Esophagus squamous epithelium (tissue), 5 donors: ENCODE measurements at places on chromosomes 7 and 10.

- no peak for DNase-seq
Observed at GRCh38 chr10:48282829-48283228, 8.3 kb upstream of the FRMPD2 start.

DNA sequence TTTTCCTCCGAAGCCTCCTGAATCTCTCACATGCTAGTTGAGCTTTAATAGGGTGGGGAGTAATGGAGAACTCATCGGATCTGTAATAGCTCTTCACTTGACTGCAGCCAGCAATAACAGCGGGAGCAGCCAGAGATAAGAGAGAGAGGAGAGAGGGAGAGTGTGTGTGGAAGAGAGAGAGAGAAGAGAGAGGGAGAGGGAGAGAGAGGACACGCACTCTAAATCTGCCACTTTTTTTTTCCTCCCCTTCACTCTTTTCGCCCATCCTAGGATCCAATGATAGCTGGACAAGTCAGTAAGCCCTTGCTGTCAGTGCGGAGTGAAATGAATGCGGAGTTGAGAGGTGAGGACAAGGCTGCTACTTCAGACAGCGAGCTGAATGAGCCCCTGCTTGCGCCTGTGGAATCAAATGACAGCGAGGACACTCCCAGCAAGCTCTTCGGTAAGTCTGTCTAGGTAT lies 107.9 kb downstream of the POU6F2 start:
- no peak for DNase-seq

- DNase-seq, result no peak
Observed at GRCh38 chr10:101261702-101262101, 32.4 kb upstream of the LBX1 start.

DNA sequence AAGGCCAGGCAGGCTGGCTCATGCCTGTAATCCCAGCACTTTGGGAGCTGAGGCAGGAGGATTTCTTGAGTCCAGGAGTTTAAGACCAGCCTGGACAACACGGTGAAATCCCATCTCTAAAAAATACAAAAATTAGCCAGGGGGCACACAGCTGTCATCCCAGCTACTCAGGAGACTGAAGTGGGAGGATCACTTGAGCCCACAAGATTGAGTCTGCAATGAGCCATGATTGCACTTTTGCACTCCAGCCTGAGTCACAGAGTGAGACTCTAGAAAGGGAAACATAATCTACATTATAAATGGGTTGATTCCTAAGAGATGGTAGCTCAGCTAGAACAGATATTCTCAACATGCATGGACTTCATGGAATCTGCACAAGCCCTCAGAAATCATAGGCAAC lies 6.3 kb upstream of the LIPF start:
- DNase-seq, result no peak

DNA sequence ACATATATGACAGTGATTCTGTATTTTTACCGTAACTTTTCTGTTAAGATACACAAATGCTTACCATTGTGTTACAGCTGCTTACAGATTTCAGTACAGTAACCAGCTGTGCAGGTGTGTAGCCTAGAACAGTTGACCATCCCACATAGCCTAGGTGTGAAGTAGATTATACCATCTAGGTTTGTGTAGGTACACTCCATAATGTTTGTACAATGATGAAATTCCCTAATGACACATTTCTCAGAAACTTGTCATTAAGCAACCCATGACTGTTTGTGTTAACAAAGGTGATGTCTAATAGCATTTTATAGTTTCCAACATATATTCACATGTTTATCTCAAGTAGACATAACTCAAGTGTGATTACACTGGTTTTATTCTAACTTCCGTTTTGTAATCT lies 218.5 kb downstream of the PLXDC2 start:
- DNase-seq, result no peak

GRCh38 chr10:129096065-129096984 lies 370.7 kb upstream of the MGMT start:
- no peak for DNase-seq

DNA sequence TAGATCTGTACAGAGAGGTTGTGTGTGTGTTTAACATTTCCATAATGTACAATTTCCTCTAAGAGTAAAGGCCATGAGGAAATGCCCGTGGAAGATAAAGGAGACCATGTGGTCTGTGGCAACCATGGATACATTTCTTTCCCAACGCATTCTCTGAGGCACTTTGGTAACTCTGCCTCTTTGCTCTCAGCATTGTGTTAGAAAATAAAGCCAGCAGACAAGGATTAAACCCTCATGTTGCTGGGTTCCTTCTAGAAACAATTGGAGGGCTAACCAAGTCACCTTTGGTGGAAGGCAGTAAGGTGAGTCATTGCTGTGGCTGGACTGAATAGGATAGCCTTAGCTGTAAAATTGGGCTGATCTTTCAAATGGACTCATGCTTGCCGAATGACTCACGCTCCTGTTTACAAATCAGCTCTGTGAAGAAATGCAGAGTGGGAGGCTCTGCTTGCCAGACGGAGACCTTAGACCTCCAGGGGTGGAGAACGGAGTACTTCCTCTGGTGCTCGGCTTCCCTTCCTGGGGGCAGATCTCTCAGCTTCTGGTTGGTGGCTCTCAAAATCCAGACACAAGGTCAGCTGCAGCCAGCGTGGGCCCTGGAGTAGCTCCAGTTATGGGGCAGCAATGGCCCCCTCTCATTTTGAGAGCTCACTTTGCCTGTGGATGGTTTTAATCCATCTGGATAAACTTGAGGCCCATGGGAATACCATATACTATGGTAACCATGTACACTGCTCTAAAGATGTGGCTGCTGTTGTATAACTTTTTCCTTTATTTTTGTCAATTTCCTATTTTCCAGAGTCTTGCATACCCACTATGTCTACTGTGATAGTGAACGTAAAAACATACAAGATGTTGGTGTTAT lies 137.3 kb downstream of the TCF7L2 start:
- no peak for DNase-seq

DNA sequence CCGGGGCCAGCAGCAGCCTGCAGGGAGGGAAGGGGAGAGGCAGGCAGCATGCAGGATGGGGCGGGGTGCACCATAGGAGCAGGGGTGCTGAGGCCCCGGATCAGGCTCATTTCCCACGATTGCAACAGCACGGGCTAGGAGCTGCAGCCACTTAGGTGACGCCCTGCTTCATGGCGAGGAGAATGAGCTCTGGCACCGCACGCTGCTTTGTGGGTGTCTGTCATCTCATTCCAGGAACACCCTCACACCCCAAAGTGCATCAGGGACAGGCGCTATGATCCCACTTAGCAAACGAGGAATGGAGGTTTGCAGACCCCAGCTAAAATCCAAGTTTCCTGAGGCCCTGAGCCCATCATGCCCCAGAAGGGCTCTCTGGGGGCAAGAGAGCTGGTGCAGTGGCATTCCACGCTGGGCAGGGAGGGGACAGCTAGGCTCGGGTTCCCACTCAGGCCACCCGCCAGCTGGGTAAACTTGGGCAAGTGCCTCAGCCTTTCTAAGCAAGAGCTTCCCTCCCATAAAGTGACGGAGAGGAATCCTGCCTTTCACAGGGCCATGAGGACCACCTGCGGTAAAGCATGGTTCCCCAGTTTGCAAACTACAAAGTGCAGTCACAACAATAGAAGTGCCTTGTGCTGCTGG lies 9.3 kb downstream of the KCNH2 start:
- DNase-seq, result no peak

- no peak for DNase-seq
Observed at GRCh38 chr10:79292026-79292766, 55.1 kb upstream of the PPIF start.

DNA sequence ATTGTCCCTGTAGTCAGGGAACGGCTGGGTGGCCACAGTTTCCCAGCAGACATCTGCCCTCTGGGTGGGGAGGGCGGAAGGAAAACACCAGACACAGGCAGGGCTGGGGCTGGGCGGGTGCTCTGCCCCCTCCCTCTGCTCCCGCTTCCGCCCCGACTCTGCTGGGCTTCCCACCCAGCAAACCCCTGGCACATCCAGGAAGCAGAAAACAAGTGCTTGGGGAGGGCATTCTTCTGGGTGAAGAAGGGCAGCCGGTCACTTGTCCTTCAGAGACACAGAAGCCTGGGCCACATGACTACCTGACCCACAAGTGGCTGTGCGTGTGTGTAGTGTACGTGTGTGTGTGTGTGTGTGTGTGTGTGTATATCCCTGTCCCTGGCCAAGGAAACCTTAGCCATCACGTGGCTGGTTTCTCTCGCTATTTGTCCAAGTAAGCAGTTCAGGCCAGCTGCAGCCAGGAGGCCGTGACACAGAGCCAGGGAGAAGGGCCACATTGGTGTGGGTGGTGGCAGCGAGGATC lies 77.9 kb downstream of the ZMIZ1 start:
- no peak for DNase-seq

DNA sequence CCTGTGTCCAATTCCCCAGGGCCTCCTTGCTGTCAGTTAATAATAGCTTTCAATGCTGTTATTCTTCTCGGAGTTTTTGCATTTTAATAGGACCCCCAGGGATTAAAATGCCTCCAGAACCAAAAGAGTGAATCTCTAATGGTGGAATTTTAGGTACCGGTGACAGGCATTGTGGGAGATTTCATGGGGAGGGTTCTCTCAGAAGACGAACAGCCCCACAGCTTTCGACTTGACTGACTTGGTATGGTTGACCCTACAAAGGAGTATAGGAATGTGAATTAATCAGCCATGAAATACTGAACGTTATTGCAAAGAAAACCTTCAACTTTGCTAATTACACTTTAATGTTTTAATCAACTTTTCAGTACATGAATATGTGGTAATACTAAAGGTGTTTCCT lies 206.3 kb upstream of the FZD8 start:
- DNase-seq, result no peak

DNA sequence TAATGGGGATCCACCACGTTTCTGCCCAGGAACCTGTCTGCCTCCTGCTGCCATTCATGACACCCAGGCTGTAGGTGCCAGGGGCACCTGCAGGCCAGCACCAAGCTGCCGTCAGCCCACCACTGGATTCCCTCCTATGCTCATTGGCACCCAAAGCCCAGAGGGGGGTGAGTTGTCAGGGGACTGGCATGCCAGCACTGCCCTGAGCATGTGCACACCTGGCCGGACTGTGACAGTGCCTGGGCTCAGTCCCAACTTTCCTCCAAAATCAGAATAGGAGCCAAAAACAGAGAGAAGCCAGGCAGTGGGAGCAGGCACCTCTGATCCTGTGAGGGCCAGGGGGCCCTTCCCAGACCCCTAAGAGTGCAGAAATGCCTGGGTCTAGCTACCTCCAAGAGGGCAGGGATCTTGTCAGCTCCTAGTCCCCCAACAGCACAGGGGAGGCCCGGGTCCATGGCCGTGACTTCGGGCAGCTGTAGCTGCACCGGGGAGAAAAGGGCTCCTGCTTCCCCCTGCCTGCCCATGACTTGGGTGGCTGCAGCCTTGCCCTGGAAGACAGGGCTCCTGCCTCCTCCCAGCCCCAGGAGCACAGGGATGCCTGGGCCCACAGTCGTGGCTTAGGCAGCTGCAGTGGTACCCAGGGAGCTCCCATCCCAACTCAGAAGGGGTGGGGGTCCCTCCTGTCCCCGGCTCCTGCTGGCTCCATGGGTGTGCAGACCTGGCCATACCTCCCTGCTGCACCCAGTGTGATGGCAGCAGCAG lies 249.8 kb upstream of the DKK1 start:
- DNase-seq, result no peak

- no peak for DNase-seq
Observed at GRCh38 chr7:139844779-139845442, 15.8 kb downstream of the TBXAS1 start.

DNA sequence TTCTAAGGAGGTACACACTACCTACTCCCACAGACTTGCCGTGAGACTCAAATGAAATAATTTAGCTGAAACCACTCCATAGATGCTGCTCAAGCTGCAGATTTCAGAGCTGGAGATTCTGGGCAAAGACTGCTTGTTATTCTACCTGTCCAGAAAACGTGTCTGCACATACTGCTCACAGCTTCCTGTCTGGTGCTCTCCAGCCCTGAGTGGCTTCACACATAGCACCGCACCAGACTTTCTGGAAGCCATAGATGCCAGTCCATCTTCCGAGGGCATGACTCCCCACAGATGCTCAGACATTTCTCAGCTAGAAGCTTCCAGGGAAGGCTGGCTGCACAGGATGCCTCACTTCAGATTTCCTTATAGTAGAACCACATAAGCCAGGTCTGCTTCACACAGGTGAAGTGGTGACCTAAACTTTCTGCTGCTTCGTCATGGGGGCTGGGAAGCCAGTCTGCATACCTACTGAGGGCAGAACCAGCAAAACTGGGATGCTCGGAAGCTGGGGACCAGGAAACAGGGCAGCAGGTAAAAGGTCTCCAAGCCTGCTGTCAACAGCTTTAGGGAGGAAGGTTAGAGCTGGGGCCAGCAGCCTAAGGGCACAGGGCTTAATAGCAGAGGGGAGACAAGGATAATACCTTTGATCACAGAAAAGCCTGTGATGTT lies 18.2 kb downstream of the CCDC6 start:
- no peak for DNase-seq

GRCh38 chr7:83415840-83416239 lies 233.1 kb downstream of the SEMA3E start:
- DNase-seq, result no peak
